ENCODE measurements at places on chromosomes 16 and 17.

DNA sequence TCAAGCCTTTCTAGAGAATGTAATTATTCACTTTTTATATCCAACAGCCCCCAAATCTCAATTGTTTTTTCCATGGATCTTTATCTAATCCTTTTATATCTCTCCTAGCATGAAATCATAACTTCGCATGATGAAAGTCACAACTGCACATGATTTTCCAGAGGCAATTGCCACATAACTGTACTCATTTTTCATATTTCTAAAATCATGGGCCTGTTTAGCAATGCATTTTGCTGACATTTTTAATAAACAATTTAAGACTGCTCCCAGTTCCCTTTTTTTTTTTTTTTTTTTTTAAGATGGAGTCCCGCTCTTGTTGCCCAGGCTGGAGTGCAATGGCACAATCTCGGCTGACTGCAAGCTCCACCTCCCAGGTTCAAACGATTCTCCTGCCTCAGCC is 83.5 kb downstream of the VMP1 start:
- no peak for DNase-seq

DNA sequence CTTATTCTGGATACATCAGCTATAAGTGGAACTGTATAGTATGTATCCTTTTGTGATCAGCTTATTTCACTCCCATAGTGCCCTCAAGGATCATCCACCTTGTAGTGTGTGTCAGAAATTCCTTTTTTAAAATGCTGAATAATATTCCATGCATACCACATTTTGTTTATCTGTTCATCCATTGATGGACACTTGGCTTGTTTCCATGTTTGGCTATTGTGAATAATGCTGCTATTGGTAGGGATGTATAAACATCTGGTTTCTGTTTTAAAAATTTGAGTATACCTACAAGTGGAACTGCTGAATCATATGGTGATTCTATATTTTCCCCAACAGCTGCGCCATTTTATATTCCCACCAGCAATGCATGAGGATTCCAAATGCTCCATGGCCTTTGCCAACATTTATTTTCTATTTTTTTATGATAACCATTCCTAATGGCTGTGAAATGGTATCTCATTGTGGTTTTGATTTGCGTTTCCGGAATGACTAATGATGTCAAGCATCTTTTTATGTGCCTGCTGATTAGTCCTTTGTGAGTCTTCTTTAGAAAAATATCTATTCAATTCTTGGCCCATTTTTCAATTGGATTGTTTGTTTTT is 11.6 kb downstream of the RCVRN start:
- no peak for DNase-seq

DNA sequence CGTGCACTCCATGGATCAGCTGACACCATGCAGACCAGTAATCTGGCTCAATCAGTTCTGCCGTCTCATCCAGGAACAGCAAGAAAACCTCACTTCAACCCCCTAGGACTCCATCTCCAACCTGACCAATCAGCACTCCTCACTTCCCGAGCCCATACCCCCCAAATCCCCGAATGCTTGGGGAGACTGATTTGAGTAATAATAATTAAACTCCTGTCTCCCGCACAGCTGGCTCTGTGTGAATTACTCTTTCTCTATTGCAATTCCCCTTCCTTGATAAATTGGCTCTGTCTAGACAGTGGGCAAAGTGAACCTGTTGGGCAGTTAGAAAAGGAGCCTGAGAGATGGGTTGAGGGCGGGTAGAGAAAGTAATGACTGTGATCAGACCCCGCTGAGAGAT is 320.0 kb downstream of the HAPSTR1 start:
- DNase-seq = no peak

DNA sequence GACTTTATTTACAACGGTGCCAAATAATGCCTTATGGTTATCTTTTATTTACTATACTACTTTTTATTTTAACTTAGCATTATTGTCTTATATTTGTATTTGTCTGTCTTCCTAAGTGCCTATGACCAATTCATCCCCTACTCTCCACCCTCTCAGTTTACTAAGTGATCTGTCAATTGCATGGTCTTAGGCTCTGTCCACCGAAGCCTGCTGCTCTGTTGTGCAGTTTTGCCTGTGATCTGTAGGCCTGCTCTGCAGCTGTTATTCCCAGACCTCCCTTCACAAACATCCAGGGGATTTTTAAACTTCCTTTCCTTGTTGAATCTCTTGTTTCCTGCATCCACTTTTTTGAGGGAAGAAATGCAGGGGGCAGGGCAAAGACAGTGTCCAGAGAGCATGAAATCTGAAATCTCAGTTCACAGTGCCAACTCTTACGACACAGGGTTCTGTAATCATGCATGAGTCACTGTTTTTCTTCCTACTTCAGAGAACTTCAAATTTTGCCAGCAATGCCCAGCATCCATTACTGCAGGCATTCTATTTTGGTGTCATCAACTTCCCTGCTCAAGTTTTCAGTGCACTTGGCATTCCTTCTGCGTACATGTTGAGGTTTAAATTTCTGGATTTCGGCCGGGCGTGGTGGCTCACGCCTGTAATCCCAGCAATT is 11.4 kb downstream of the SLFN5 start:
- DNase-seq = no peak

GRCh38 chr17:81808778-81809555 is 5.0 kb downstream of the GCGR start:
- DNase-seq = no peak

- DNase-seq = no peak
These were observed 19.4 kb downstream of the GNA13 start for GRCh38 chr17:65037157-65037556.

GRCh38 chr17:21513012-21513570 is 136.9 kb downstream of the KCNJ12 start:
- DNase-seq = peak; percentile 74

- DNase-seq = no peak
These were observed 5.5 kb downstream of the TRAF7 start for GRCh38 chr16:2160915-2161551.

DNA sequence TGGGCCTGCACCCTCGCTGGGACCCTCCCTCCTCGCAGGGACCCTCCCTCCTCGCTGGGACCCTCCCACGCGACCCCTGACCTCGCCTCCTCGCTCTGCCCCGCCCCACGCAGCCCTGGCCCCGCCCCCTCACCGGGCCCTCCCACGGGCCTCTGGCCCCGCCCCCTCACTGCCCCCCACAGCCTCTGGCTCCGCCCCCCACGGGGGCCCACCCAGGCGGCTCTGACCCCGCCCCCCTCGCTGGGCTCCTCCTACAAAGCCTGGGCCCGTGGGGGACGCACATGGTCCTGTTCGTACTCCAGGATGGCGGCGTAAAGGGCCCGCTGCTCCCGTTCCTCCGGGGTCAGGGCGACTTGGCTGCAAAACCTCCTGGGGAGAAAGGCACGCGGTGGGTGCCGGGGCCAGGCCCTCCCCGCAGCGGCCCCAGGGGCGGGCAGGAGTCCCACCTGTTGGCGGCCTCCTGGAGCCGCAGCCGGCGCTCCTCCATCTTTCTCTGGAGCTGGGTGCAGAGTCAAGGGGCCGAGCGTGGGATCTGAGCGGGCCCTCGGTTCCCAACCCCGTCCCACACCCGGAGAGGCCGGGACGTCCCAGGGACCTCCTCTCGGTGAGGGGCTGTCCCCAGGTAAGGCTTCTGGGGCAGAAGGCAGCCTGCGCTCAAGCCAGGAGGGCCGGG is 9.0 kb downstream of the VPS9D1 start:
- peak; percentile 72 for DNase-seq

GRCh38 chr17:60522889-60523626 is 3.0 kb downstream of the APPBP2 start:
- no peak for DNase-seq

- no peak for DNase-seq
These were observed 361.8 kb upstream of the CDH5 start for GRCh38 chr16:66004699-66005098.

DNA sequence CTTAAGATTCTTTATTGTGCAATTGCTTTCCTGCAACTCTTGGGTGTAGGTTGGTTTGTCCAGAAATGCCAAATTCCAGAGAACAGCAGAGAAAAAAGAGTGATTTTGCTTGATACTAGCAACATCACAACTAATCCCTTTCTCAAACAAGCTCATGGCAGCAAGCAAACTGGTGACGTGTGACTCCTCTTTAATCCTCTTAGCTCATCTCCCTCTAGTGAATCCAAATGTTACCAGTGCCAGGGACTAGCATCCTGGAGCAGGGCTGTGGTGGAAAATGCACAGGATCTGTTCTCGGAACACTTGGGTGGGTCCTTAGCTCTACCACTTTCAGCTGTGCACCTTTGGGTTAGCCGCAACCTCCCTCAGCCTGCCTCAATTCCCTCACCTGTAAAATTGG is 204.0 kb upstream of the CCL2 start:
- DNase-seq = no peak

GRCh38 chr16:6446370-6446769 is 886.3 kb upstream of the RBFOX1 start:
- DNase-seq = no peak

DNA sequence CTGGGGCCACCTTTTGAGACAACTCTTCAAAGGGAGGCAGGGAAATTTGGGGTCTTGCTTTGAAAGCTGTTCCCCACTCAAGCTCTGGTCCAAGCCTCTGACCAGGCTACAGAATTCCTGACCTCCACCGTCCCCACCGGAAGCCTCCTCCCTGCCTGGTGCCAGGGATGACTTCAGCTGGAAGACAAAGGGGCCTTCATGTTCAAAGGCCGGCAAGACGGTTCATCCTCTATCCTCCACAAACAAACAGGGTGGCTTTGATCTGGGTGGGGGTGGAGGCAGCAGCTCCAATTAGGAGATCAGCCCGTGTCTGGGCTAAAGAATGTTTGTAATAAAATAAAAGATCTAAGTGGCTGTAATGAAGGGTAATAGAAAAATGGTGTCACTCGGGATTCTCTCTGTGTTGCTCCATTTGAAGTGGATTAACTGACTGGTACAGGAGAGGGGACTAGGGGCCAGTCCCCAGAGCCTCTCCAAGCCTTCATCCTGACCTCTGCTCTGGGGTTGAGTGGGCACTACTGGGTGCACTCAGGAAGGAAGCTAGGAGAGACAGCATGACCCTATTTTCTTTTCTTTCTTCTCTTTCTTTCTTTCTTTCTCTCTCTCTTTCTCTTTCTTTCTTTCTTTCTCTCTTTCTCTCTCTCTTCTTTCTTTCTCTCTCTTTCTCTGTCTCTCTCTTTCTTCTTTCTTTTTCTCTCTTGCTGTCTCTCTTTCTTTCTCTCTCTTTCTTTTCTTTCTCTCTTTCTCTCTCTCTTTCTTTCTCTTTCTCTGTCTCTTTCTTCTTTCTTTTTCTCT is 27.5 kb upstream of the NKD1 start:
- no peak for DNase-seq

DNA sequence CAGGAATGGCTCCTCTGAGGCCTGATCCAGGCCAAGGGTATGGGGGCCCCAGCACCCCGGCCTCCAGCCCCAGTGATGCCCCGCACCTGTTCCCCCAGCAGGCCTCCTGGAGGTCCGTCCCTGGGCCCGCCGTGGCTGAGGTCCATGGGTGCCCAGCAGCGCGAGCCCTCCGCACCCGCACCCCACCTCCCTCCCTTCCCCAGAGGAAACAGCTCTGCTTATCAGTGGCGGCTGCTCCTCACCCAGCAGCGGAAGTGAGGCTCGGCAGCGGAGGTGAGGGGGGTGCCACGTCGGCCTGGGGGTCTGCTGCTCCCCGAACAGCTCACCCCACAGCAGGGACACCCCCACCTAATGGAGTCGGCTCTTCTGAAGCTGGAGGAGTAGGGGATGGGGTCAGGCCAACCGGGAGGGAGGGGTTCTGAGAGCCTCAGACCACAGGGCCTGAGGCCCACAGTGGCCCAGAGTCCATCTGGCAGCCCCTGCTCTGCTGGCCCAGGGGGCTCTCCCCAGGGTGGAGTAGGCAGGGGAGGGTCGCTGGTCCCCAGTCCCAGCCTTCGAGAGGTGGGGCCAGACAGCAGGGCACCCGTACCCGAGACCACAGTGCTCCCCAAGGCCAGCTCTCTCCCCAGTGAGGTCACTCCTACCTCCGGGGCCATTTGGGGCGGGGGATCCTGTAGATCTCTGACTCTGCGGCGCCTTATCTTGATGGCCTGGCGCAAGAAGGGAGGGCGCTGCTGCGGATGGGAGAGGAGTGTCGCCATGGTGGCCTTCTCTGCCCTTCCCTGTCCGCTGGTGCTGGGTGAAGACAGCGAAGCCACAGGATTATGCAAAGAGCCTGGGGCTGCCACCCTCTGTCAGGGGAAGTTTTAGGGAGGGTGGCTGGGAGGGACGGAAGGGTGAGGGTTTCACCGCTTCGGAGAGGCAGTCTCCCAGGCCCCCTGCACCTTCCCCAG is at the start of gene UNC13D:
Gene UNC13D (minus strand): TSS at position 828 of the 953 bp plus-strand sequence. CDS start 67 bp downstream, at position 761.
- DNase-seq = peak; percentile 40

DNA sequence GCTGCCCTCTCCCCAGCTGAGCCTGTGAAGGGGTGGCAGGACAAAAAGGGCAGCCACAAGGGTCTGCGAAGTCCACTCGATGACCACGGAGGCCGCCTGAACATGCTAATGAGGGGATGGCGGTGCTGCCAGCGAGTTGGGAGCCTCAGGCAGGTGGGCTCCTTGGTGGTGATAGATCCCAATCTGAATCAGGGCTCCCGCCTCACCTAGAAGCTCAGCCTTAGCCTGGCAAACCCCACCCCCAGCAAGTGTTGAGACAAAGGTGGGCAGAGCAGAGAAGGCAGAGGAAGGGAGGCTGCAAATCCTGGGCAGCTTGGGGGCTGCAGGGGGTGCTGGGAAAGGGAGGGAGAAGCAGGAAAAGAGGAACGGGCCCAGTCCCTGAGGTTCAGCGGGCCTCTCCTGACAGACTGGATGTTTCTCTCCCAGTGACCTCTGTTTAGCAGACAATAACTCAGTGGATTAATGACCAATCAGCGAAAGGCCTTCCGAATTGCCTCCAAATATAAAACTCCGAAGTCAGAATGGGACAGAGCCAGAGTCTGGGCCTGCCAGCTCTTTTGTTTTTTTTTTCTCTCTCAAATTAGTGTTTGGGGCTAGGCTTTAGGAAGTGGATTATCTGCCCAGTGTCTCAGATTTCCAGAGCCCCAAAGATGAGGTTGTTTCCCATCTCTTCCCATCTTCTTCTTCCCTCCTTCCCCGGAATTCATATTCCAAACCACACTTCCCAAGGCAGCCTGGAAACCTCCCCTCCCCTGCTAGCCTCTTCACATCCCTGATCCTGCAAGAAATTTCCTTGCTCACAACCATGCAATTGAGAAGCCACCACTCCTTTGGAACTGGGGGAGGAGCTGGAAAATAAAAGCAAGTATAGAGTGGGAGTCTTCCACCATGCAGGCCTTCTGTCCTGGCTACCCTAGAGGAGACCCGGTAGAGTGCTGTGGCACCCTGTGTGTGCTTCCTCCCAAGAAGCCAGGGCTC is 15.2 kb upstream of the HOXB2 start:
- DNase-seq = no peak

All from activated CD4-positive, alpha-beta T cell treated with anti-CD3 and anti-CD28 coated beads, Interleukin-2, amount 50 U/mL, for 24 hours (primary cell).